Fibroblast of lung (primary cell): ENCODE measurements at places on chromosomes 13 and 19.

DNA sequence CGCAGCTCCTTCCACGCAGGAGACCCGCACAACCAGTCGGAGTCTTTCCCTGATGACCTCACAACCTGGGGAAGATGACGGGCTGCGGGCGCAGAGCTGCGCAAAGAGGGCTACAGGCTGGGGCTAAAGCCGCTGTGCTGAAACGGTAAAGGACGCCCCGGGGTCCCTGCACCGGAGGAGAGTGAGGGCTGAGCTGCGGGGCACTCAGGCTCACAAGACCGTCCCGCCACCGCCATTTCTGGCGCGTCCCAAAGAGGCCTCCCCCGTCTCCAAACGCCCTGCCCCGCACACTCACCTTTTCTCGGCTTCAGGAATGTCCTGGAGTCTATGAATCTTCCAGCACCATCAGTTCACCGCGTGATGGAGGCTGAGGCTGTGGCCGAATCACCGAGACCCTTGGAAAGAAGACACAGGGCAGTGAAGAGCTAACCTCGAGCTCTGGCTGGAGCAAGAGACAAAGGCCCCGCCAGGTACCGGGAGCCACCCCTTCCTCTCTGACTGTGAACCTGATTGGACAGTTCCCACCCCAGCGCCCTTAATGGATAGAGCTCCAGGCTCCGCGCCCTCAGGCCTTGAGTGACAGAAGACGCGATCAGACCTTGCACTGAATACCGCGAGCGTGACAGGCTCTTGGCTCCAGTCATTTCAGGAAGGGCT, 41.8 kb upstream of the ZNF429 start:
- peak; percentile 33 for DNase-seq

GRCh38 chr13:76683168-76683567, 203.0 kb downstream of the KCTD12 start:
- no peak for DNase-seq

- peak; percentile 33 for DNase-seq
Observed at GRCh38 chr13:47420568-47420967, 523.7 kb upstream of the HTR2A start.

GRCh38 chr13:81138353-81138980, 797.5 kb upstream of the SPRY2 start:
- no peak for DNase-seq

DNA sequence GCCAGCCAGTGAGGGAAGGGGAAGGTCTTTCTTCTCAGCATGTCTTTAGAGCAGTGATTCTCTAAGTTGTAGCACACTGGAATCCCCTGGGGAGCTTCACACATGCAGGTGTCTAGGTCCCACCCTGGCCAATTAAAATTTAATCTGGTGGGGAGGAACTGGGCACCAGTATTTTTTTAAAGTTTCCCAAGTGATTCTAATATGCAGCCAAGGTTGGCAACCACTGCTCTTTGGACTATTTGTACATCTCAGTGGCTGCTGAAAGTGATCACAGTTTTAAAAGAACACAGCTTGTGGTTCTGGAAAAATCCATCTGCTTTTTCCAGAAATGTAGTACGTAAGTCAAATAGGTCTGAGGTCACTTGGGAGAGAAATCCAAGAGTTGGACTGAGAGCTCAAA, 10.7 kb upstream of the KATNAL1 start:
- DNase-seq: no peak

GRCh38 chr19:19119325-19120237, 18.7 kb downstream of the TMEM161A start:
- DNase-seq: no peak

DNA sequence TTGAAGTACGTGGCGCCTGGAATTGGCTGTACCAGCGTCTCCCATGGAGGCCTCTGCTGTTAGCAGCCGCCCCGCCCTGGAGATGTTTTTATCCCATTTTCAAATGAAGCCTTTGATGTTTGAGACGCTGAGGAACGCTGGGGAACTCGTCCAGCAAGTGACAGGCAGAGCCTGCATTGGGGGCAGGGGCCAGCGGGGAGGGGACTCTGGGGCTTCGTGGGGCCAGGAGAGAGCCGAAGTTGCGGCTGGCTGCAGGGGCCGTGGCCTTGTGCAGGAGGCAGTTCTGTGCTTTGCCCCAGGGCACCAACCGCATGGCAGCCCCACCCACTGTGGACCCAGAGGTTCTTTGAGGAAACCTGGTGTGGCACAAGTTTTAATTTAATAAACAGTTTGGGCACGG, 13.5 kb downstream of the SPPL2B start:
- no peak for DNase-seq

- DNase-seq: no peak
Observed at GRCh38 chr19:31883296-31883990, 462.0 kb upstream of the ZNF507 start.

- DNase-seq: no peak
Observed at GRCh38 chr13:98495627-98496478, 81.1 kb downstream of the STK24 start.

GRCh38 chr19:5048091-5048726, 79.3 kb downstream of the KDM4B start:
- DNase-seq: peak; percentile 72

GRCh38 chr19:4922530-4923275, 13.4 kb downstream of the UHRF1 start:
- DNase-seq: no peak
